ENCODE measurements at places on chromosomes 16 and 17.
A peak's percentile ranks its signal among the peaks of the same experiment; 100 is the strongest.

DNA sequence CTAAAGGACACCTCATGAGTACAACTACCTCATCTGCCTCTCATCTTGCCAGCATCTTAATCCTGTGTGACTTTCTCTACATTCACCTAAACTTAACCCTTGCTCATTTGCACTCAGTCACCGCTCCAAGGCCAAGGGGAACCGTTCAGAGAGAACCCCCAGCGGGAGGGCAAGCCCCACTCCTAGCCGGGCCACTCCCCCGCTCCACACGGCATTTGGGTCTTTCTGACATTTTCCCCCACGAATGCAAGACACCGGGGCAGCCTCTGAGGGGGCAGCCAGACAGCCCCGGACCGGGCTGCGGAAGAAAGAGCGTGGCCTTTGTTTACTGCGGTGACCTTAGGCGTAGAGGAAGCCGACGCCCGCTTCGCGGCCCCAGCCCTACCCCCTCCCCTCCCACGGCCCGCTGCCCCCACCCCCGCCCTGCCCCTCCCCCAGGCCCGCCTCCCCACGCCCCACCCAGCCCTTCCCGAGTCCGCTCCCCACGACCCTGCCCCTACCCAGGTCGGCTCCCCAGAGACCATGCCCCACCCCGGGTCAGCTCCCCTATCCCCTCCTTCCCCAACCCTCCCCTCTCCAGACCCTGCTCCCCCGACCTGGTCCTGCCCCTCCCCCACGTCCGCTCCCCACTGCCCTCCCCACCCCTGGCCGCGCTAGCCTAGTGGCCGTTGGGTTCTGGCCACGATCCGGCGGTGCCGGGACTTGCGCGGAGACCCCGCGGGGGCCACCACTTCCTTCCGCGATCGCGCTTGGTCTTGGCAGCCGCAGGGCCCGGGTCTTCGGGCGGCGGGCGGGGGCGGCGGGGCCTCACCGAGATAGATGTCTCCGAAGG, 789 bp downstream of the CSNK1D start:
- peak; percentile 74 for DNase-seq

DNA sequence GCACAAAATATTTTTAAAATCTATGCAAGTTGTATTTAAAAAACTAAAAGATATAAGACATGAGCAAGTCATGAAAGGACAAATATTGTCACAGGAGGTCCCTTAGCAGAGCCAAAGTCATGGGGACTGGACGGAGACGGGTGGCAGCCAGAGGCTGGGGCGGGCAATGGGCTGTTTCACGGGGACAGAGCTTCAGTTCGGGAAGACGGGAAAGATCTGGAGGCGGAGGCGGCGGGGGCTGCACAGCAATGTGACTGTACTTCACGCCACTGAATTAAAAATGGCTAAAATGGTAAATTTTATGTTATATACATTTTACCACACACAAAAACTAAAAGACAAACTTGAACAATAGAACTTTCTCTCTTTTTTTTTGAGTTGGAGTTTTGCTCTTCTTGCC, 60.0 kb upstream of the METRNL start:
- peak; percentile 27 for DNase-seq

DNA sequence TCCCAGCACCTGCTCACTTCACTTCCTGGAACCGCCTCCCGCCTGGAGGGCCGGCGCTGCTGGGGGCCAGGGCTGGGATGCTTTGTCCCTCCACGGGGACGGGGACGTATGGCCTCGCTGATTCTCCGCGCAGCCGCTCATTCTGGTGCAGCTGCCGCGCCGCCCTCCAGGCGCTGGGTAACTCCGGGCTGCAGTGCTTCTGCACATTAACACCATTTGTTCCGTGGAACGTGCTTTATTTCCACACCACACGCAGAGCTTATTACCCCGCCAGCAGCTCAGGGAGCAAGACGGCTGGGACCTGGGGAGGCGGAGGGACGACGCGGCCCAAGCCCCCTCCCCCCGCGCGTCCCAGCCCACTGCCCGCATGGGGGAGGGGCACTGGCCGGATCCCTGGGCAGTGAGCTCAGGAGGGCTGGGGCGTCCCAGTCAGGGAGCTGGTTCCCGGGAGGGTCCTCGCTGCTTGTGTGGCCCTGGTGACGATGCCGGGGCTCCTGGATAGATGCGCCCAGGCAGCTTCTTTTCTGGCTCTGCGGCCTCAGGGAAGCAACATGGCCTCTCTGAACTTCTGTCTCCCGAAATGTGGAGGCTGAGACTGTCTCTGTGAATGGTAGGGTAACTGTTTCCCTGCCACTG, 45.4 kb upstream of the ACSF3 start:
- no peak for DNase-seq

GRCh38 chr16:9270424-9270823, 179.0 kb downstream of the HAPSTR1 start:
- DNase-seq, result no peak

DNA sequence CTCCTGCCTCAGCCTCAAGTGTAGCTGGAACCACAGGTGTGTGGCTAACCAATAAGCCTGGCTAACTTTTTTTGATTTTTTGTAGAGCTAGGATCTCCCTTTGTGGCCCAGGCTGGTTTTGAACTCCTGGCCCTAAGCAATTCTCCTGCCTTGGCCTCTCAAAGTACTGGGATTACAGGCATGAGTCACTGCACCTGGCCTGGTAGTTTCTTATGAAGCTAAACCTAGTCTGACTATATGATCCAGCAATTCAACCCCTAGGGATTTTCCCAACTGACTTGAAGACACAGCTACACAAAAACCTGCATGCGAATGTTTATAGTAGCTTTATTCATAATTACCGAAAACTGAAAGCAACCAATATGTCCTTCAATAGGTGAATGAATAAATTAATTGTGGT, 176.2 kb upstream of the IRX3 start:
- no peak for DNase-seq

- DNase-seq, result peak; percentile 85
These were observed 333 bp upstream of the NOG start for GRCh38 chr17:56593086-56593645.

GRCh38 chr17:21242780-21243515, 10.3 kb downstream of the NATD1 start:
- no peak for DNase-seq

- no peak for DNase-seq
These were observed 37.8 kb downstream of the YPEL2 start for GRCh38 chr17:59369031-59369975.

- no peak for DNase-seq
These were observed 19.8 kb downstream of the FBRS start for GRCh38 chr16:30677931-30678585.

DNA sequence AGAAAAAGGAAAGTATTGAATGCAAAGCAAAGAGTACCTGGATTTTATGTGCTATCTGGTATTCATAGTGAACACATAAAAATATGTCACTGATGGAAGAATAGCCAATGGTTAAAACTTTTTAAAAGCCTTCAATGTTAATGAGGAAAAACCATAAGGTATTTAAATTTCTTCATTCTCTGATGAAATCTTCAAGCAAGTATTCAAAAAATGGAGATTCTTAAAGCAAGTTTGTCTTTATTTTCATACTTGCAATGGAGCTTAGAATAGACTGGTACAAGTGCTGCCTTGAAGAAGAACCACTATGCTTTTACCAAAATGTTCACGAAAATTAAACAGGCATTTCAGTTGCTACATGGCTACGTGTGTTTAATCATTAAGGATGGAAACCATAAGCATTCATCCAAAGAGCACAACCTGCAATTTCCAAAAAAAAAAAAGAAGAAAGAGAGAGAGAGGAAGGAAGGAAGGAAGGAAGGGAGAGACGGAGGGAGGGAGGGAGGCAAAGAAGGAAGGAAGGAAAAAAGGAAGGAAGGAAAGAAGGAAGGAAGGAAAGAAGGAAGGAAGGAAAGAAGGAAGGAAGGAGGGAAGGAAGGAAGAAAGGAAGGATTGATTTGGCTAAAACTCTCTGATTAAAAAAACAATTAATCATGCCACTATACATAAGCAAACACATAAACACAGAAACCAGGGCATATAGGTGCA, 17.6 kb downstream of the HS3ST3A1 start:
- DNase-seq, result no peak

- DNase-seq, result no peak
These were observed 27.4 kb downstream of the STH start for GRCh38 chr17:46026166-46027047.

DNA sequence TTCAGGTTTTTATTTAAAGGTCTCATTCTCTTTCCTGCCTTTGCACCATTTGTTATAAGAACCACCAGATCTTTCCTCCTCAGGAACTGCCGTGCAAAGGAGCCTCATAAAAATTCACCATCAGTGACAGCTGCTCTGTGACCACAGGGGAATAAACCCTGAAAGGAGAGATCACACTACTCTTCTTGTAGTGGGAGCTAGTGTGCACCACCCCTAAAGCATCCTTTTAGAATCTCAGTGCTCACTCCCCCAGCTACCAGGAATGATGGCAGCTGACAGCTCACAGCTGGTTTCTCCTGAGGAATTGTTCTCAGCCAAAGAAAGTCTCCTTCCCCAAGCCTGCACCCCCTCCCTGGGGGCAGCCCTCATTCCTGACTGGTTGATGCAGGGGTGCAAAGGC, 18.7 kb downstream of the VAT1L start:
- no peak for DNase-seq

- no peak for DNase-seq
These were observed 79.6 kb upstream of the TEKT1 start for GRCh38 chr17:6910987-6911603.

- no peak for DNase-seq
These were observed 1504.5 kb downstream of the CDH11 start for GRCh38 chr16:63617047-63617989.

DNA sequence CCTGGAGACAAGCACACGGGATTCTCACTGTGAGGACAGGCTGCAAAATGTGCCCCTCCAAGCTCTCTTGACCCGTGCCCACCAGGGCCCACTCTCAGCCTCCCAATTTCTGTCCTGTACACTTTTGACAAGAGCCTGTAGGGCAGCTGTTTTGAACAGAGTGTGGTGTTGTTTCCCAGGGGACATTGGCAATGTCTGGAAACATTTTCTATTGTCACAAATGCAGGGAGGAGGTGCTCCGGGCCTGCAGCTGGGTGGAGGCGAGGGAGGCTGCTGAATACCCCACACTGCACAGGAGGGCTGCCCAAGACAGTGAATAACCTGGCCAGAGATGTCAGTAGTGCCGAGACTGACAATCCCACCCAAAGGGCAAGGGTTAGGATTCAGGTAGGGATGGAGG, 10.5 kb downstream of the CEP295NL start:
- no peak for DNase-seq

DNA sequence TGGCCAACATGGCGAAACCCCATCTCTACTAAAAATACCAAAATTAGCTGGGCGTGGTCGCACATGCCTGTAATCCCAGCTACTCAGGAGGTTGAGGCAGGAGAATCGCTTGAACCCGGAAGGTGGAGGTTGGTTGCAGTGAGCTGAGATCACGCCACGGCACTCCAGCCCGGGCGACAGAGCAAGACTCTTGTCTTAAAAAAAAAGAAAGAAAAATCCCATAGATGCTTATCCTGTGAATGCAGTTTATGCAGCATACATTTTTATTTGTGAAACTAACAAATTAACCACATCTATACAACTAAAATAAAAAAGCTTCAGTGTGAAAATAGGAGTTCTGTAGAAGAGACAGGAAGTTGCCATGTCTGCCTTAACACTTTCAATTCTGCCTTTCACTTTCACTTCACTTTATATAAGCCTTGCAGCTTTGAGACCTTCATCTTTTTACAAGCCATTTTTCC, 7.1 kb downstream of the IGSF6 start:
- no peak for DNase-seq

- DNase-seq, result no peak
These were observed 1.0 kb downstream of the HOXB5 start for GRCh38 chr17:48592577-48592976.

GRCh38 chr17:4375039-4375748, 8.7 kb upstream of the UBE2G1 start:
- DNase-seq, result no peak

DNA sequence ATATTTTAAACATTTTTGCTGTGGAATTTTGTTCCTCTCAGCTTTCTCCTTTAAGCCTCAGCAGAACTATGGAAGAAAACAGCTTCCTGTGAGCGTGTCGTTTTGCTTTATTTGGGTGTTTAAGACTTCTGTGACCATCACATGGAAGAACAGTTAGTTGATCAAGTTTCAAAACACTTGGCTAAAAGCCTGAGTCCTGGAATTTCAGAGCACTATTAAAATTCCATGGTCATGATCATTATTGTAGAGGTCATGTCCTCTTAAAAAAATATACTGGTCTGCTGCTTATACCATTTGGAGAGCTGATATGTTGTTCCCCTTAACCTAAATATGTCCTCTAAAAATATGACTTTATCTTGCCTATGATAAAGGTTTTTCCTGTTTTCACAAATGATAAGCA, 12.6 kb upstream of the CDR2 start:
- DNase-seq, result no peak

- DNase-seq, result no peak
These were observed 569.7 kb downstream of the KCNJ2 start for GRCh38 chr17:70739065-70739464.

DNA sequence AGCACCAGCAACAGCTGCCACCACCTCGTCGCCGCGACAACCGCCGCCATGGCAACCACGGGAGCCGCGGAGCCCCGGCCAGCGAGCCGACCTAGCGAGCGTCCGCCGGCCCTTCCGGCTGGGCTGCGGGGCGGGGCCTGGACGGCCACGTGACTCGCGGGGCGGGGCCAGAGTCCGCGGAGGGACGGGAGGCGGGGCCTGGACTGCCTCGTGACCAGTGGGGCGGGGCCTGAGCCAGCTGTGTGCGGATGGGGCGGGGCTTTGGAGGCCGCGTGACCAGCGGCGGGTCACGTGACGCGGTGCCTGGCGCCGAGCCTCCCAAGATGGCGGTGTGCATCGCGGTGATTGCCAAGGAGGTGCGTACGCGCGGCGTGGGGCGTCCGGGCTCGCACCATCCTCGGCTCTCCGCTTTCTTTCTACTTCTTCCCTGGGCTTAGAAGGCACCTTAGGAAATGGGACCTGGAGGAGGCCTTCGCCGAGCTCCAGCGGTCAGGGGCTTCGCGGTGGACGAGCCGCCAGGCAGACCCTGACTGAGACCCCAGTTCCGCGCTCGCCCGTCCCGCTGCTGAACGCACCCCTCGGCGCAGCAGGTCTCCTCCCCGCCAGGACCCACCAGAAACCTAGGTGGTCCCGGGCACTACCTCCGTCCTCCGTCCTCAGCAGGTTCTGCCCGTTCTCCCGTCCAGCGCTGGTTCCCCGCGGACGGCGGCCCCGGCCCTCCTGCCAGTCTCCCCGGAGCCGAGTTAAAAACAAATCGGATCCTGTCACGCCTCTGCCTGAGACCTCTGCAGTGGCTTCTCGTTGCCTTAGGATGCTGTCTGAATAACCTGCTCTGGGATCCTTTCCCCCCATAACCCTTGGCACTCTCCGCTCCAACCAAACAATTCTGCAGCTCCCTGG, at the start of the genes GALNS and TRAPPC2L:
TSS of gene GALNS (minus strand) at position 120 of the 900 bp plus-strand sequence. CDS start at position 50, 70 bp downstream.
TSS of gene TRAPPC2L (plus strand) at position 300 of the 900 bp plus-strand sequence. CDS start at position 324, 24 bp downstream.
- DNase-seq, result peak; percentile 99

DNA sequence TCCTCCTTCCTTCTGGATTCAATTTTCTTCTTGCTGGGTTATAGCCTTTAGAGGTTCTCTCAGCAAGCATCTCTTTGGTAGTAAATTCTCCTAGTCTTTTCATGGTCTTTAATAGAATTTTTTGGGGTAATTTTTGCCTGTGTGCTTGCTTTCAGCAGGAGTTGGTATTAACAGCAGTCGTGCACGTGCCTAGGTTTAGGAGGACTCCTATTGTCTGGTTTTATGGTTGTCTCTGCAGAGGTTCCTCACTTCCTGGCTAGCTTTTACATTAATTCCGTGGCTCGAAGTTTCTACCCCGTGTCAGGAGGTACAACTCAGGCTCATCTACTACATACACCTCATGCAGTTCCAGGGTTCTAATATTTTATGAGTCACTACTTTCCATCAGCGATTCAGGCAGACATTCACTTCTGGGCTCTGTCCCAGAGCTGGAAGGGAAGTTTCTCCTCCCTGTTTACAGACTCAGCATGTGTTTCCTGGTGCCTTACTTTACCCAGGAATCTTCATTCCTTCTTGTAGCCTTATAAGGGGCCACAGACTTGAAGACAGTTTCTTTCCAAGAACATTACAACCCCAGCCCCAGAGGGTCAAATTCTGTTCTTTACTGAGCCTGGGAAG, 643.6 kb downstream of the HS3ST4 start:
- no peak for DNase-seq
